Midbrain (tissue), 1 donor: ENCODE measurements at places on chromosomes 13 and 19.

GRCh38 chr13:24718192-24718965 lies 38.2 kb downstream of the ATP12A start:
- no peak for DNase-seq

DNA sequence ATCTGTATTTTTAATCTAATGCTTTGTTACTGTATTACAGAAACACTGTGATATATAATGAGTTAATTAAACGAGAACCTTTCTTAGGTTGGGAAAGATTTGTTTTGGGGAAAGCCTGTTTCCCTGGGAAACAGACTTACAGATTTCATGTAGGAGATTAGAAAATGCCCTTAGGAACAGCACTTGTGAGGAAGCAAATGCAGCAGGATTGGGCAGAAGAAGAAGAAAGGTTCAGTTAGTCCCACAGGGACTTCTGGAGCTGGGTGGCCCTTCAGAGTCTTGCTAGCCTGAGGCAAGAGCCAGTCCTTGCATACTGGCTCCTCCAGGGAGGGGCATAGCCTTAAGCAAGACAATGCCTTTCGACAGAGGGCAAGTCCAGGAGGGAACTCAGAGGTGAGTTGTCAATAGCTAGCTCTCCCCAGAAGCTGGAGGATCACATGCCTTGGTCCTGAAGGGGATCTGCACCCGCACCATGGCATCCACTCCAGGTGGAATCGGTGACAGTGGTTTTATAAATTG lies 36.8 kb downstream of the N4BP2L1 start:
- no peak for DNase-seq

DNA sequence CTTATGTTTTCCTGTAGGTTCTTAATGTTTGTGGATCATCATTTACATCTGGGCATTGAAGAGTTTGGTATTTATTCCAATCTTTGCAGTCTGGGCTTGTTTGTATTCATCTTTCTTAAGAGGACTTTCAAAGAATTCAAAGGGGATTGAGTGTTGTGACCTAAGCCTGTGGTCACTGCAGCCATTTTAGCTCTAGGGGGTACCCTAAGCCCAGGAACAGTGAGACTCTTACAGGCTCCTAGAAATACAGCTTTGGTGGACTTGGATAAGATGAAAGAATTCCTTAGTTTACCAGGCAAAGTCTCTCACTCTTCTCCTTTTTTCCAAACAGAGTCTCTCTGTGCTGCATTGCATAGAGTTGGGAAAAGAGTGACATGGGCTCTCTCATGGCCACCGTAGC lies 2539.0 kb upstream of the PCDH20 start:
- no peak for DNase-seq

DNA sequence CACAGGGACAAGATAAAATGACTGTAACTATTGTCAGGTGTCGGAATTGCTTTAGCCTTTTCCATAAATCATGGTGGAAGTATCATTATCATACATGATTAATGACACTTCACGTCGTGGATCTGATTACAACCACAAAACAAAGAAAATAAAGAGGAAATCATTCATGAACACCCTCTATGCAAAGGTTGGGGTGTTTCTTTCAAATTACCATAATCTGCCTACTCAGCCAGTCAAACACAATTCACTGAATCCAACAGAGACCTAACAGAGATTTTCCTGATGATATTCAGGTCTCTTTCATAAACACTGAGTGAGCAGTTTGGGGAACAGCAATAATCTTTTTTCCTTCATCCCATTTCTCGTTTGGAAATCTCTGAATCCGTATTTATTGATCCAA lies 625.6 kb downstream of the DCT start:
- DNase-seq: no peak

DNA sequence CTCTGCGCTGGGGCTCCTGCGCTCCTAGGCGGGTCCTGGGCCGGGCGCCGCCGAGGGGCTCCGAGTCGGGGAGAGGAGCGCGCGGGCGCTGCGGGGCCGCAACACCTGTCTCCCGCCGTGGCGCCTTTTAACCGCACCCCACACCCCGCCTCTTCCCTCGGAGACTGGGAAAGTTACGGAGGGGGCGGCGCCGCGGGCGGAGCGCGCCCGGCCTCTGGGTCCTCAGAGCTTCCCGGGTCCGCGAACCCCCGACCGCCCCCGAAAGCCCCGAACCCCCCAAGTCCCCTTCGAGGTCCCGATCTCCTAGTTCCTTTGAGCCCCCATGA lies at the start of gene GJB2:
TSS of gene GJB2 (minus strand) at position 103 of the 326 bp plus-strand sequence. CDS start 3,357 bp downstream, outside the sequence.
- DNase-seq: no peak

GRCh38 chr19:55620410-55621204 lies 3.8 kb downstream of the ZNF784 start:
- DNase-seq: no peak

DNA sequence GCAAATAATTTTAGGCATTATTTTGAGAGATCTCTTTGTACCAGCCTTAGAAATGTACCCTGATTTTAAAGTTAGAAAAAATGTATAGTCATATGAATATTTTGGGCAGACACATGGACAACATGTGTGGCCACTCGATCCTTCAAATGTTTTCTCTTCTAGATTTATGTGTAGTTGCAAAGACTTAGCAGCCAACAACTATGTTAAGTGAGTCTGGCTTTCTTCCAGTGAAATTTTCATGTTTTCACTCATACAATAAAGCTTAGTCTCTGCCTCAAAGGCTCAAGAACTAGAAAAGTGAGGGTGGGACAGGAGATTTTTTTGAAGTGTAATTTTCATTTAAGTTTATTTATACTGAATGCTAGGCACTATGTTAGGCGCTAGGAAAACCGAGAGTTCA lies 207.7 kb upstream of the DACH1 start:
- DNase-seq: no peak

DNA sequence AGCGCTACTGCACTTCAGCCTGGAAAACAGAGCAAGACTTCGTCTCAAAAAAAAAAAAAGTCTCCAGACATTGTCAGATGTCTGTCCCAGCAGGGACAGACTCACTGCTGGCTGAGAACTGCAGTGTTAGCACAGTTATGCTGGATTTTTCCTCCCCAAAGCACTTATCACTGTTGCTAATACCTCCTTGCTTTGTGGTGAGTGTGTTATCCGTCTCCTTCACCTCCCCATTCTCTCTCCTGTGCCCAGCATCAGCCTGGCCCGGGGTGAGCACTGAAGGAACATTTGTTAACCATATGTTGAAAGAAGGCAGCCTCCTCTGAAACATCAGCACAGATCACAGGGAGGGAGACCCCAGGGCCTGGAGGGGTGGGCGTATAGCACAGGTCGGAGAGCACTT lies 11.3 kb downstream of the MYO9B start:
- DNase-seq: no peak

DNA sequence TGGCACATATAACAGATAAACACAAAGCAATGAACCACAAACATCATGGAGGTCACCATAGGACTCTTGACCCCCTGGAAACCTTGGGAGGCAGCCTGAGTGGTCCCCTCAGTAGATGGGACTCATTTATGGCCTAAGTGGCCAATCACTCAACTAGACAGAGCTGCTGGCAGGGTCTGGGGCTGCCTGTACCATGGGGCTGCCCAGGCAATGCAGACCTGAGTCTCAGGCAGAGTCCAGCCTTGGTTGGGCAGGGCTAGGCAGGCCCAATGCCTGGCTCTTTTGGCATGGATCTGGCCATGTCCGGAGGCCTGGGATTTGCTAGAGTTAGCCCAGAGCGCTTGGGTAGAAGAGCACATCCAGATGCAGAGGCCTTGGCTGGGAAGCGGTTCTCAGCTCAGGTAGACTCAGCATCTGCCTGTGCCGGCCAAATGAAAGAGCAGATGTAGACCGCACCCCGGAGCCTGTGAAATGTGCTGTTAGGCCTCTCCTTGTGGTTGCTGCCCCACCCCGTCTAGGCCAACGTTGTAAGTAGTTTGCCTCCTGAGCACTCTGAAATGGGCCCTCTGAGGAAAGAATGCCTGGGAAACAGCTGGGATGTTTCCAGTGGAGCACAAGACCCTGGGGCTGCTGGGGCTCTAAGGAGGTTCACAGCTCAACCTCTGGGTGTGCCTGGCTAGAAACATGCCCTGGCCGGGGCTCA lies 171.2 kb downstream of the ZNF536 start:
- no peak for DNase-seq

DNA sequence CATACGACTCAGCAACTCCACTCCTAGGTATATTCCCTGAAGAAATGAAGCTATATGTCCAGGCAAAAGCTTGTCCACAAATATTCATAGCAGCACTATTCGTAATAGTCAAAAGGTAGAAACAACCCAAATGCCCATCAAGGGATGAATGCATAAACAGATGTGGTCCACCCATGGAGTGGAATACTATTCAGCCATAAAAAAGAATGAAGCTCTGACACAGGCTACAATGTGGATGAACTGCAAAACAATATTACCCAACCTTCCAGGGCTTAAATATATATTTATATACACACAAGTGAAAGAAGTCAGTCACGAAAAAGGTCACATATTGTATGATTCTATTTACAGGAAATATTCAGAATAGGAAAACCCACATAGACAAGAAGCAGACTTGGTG lies 19.7 kb downstream of the RFX2 start:
- no peak for DNase-seq

- no peak for DNase-seq
Measured at GRCh38 chr19:51766461-51766860, 5.5 kb downstream of the FPR2 start.

- DNase-seq: no peak
Measured at GRCh38 chr13:28047757-28048388, 52.5 kb downstream of the FLT3 start.

GRCh38 chr19:4730740-4731171 lies 7.1 kb upstream of the DPP9 start:
- DNase-seq: no peak

DNA sequence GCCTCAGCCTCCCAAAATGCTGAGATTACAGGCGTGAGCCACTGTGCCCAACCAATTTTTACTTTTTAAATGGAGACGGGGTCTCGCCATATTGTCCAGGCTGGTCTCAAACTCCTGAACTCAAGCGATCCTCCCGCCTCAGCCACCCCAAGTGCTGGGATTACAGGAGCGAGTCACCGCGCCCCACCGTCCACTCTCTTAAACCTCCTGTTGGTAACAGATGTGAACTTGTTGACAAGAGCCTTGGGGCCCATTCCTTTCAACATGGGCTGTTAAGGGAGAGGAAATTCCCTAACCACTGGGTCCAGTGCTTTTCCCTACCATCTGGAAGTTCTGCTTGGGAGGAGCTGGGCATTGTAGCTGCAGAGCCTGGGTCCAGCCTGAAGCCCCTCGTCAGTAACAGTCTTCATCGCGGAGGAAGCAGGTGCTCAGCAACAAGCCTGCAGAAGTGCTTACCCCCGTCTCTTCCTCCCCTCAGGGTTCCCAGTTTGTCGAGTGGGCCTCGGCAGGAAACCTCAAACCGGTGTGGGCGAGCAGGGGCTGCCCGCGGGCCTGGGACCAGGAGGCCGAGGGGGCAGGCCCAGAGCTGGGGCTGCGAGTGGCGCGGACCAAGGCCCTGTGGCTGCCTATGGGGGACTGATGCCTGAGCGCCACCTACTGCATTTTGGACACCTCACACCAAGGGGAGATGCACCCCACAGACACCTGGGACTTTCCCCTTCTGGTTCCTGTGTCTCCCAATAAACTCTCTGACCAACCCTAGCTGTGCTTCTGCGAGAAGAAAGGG lies 4.0 kb upstream of the FLT3LG start:
- no peak for DNase-seq

DNA sequence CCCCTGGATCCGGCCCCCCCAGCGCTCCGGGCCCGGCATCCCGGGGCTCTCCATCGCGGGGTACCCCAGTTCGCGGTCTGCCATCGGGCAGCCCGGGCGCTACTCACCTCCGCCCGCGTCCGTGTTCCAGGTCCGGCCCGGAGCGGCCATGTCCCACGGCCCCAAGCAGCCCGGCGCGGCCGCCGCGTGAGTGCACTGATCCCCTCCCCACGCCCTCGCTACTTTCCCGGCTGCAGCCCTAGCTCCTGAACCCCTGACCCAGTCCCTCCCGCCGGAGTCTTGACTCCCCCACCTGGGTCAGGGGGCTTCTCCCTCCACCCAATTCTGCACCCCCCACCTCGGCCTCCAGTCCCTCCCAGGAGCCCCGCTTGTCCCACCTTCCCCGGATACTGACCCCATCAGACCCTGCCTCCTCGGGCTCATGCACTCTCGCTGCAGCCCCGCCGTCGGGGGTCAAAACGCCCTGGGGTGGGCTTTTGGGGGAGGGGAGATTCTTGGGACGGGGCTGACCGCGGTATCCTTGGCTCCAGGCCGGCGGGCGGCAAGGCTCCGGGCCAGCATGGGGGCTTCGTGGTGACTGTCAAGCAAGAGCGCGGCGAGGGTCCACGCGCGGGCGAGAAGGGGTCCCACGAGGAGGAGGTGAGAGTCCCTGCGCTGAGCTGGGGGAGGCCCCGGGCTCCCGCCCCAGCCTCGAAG lies 566 bp downstream of the HMG20B start:
- no peak for DNase-seq

DNA sequence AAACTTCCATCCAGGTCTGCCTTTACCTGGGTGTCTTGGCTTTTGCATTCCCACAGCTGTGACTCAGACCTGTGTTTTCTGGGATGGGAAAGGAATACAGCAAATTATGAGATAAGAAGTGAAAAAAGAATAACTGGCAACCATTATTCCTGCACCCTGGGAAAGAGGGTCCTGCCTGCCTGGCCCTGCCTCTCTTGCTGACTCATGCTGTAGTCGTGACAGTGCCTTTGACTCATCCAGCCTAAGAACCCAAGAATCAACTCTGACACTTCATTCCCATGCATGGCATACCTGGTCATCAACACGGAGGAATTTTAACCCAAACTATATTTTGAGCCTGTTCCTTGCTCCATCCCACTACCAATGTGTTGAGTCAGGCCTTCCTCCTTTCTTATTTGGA lies 185.4 kb upstream of the SERP2 start:
- DNase-seq: no peak

- no peak for DNase-seq
Measured at GRCh38 chr13:42873081-42873480, 91.7 kb downstream of the FAM216B start.
